Brain microvascular endothelial cell (primary cell): ENCODE measurements at places on chromosomes 3 and 15.

DNA sequence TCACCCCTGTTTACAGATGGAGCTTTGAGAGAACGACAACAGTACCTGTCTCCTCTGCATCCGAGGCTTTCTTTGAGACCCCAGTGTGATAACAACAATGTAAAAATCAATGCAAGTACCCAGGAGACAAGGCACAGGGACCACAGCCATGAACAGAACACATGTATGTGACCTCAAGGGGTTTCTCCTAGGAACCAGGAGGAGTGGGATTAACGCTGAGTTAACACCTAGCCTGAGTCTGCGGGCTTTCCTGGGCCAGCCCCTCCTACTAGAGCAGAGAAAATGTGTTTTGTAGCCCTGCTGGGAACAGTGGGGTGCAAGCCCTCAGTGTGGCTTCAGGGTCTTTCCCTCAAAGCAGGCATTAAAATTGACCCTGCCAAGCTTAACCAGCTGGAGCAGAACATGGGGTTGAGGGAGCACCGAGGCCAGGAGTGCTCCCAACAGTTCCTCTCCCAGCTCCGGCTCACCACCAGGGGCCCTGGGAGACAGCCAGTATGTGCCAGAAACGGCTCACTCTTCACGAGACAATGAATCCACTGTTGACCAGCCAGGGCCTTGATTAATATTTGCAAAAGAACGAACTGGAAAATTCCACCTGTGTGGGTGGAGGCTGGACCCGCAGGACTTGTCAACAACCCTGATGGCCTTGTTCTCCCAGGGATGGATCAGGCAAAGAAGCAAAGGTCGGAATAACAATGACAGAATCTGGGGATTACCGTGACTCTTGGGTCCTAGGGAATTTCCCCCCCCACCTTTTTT, 3.6 kb downstream of the CHDH start:
- peak; percentile 7 for DNase-seq

GRCh38 chr3:4895838-4896237, 83.4 kb upstream of the BHLHE40 start:
- no peak for DNase-seq

DNA sequence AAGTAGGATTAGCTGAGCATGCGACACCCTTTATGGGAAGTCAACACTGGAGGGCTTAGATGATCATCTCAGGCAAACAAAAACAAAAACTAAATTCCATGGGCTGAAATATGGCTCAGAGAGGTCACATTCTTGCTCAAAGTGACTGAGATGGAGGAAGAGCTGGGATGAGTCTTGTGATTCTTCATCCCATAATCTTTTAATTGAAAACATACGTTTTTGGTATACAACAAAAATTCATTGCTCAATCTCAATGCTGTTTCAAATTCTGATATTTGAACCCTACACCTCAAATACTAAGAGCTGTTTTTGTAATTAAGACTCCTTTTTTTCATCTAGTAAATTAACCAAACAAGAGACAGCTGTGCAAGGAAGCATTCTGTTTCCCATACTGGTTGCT, 257.0 kb downstream of the NR1D2 start:
- DNase-seq = no peak

DNA sequence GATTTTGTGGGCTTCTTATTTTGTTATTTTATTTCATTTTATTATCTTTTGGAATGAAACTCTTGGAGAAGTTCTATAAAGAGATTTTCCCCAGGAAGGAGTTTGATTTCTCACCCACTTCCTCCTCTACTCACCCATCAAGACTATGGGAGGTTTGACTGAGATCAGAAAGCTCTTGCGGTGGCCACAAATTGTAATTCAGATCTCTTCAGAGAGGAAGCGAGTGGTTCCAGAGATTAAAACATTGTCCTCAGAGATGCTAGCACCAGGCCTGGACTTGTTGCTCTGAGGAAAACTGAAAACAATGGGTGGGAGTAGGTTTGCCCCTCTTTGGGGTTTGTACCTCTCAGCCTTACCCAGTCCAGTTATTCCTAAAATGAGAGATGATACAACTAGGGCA, 8.1 kb upstream of the MUC13 start:
- no peak for DNase-seq

- no peak for DNase-seq
Measured at GRCh38 chr3:184352149-184352785, 9.1 kb downstream of the CLCN2 start.

DNA sequence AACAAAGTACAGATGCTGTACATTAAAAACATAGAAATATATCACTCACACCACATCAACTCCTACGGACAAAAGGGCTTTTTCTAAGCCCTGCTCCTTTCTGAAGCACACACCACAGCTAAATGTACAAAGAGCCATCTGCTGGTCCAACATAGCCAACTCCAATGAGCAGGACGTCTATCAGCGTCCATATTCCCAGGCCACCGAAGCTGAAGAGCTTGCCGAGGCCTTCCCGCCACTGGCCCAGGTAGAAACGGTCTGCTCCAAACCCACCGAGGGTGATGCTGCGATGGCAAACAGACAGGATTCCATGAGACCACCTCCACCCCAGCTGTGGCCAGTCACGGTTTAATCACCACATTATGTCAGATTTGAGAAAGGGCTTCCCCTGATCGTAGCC, 9.8 kb downstream of the TM2D3 start:
- DNase-seq = no peak

GRCh38 chr3:87191175-87191574, 35.9 kb upstream of the CHMP2B start:
- DNase-seq = no peak

DNA sequence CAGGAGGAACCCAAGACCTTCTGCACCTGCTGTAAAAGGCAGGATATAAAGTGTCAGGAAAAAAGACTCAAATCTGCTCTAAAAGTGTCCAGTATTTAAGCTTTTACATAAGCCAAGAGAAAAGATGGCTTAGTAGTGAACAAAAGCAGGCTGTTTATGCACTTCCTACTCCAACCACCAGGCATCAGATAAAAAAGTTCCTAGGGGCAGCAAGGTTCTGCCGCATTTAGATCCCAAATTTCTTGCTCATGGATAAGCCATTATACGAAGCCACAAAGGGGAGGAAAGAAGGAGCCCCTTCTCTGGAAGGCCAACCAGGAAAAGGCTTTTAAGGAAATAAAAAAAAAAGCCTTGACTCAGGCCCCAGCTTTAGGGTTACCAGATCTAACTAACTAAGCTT, 10.6 kb upstream of the SLC9C1 start:
- DNase-seq = no peak
